ENCODE measurements at places on chromosomes 12 and 14.

- peak; percentile 40 for DNase-seq
Observed at GRCh38 chr12:77734214-77734883, 96.3 kb upstream of the NAV3 start.

DNA sequence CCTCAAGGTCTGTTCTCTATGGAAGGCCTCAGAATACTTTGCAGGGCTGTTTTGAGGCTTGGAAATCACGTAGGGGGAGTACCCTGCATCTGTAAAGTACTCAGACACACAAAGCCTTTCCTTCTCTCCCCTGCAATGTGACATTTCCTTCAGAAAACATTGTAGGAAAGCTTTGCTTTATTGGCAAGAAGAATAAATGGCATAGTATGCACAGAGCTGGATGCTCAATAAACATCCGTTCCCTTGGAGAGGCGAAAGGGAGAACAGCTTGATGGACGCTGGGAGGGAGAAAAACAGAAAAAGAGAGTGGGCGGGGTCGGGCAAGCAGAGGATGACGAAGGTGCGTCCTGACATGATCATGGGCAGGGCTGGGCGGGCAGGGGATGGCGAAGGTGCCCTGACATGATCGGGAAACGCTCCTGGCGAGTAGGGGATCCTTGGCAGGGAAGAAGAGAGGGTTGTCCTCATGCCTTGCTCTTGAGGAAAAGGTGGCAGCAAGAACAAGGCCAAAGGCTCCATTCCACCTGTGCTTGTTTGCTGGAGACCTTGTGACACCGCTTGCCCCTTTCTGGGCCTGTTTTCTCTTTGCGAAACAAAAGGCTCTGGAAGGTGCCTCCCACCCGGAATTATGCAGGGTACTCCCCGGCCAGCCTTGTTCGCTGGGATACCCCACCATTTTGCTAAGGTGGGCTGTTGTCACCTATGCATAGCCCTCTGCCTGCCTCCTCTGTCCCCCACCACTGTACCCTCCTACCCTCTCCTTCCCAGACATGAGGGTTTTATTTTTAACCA lies 21.1 kb downstream of the IRF2BPL start:
- DNase-seq: no peak

DNA sequence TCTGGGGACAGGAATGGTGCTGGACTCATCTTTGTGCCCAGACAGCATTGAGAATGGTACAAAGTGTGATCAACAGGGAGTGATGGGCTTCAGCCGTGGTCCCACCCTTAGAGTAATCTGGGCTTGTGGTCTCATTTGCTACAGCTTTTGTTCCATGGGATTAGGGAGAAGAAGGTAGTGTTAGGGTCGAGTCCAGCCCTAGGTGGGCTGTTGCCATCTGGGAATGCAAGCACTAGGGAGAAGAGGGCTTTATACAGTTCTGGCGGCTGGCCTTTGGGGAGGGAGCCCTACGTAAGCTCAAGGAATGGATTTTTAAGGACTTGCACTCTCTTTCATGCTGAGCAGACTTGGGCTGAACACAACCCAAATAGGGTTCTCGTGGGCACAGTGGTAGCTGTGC lies 4.9 kb downstream of the PLEKHG3 start:
- no peak for DNase-seq

DNA sequence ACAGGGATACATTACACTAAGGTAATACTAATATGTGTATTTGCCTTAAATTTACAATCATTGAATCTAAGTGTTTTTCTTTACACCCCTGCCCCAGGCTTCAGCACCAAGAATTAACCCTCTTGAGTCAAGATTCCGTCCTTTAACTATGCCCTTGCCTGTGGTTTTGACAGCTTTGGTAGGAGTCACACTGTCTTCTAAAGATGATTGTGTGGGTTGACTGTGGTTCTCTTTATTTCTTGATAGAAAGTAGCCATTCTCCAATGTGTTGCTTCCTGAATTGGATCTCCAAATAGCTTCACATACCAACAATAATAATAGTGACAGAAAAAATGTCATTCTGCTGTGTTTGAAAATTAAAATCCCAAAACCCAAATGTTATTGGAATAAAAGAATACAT lies 3.6 kb downstream of the CLEC7A start:
- DNase-seq: no peak

GRCh38 chr12:30837595-30837994 lies 82.8 kb upstream of the CAPRIN2 start:
- DNase-seq: no peak

DNA sequence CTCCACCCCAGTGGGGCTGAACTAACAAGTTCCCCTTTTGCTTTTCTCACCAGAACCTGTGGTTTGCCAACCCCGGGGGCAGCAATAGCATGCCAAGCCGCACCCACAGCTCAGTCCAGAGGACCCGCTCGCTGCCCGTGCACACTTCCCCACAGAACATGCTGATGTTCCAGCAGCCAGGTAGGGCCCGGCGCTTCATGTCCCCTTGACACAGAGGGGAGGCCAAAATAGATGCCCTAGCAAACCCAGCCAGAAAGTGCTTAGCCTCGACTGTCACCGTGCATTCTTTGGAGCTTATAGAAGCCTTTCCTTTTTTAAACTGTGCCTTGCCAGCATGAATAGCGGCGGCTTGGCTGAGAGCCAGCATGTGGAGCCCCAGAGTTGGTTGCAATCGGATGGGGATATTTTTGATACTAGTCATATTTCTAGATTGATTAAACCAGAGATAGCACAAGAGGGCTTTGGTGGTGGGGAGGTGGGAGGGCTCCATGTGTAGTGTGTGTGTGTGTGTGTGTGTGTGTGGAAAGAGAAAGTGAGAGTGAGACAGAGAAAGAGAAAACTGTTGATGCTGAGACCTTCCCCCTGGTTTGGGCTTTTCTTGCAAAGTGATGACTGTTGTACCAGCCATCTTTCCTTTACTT lies 126.1 kb downstream of the GCH1 start:
- peak; percentile 71 for DNase-seq

DNA sequence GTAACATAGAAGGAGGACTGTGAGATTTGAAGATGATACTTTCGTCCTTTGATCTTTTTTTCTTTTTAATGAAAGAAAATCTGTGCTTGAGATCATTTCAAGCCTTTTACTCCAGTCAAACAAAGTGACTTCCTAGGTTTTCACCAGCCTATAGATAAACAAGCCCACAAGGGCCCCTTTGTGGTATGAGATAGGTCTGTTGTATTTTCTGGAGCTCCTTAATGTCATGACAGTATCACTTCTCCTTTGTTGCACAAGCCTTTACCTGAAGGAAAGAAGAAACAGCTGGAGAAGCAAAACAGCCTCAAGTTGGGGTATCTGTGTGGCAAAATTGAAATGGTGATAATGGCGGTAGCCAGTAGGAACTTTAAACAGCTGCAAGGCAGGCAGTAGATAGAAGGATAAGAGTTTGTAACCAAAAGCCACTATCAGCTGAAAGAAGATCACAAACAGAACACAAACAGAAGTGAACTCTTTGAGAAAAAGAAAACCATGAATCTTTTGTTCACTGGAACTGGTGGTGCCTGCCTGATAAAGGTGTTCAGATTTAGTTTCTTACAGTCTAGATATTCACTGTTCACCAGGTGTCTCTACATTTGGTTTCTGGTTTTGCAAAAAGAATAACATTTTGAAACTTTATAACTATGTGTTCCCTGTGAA lies 96.8 kb downstream of the LGR5 start:
- no peak for DNase-seq

GRCh38 chr12:47863467-47863866 lies 41.3 kb downstream of the VDR start:
- DNase-seq: no peak

DNA sequence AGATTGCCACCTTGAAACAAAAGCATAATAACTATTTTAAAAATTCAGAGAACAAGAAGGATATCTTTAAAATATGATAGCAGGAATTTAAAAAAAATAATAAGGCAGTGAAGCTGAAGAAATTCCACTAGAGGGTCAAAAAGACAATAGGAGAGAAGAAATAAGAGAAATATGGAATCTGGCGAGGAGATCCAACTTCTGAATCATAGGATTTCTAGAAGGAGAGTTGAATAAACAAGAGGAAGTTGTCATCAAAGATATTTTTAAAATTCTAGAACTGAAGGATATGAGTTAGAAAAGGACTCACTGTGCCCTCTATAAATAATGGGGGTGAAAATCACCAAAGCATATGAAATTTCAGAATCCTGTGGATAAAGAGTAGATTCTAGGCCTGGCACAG lies 26.8 kb upstream of the TOMM20L start:
- DNase-seq: no peak

- DNase-seq: no peak
Observed at GRCh38 chr14:98963610-98964009, 308.4 kb downstream of the BCL11B start.
